ENCODE measurements at places on chromosomes 5 and 9.

DNA sequence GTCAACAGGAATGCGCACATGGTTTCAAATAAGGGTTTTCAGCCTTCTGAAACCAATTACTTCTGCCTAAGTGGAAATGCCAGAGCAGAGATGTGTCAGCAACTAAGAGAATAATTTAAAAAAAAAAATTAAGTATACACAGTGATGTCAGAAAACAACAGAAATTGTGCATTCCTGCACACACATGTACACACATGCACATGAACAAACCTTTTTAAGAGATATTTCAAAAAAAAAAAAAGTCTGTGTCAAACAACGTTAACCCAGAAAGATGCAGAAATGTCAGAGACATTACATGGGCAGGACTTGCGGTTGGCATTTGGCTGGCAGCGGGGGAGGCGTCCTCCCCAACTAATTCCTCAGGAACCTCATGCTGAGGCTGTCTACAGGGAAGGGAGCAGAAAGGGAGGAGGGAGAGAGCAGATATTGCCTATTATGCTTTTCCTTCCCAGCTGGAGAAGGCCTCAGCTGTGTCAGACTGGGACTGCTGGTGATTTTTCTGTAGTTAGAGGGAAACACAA, 536.9 kb upstream of the WWC1 start:
- DNase-seq = no peak

- no peak for DNase-seq
These were observed 120.0 kb upstream of the CACNA1B start for GRCh38 chr9:137757613-137758029.

GRCh38 chr5:161299053-161299452, 247.5 kb downstream of the GABRB2 start:
- DNase-seq = no peak

GRCh38 chr9:111916234-111916645, 19.6 kb downstream of the UGCG start:
- no peak for DNase-seq

DNA sequence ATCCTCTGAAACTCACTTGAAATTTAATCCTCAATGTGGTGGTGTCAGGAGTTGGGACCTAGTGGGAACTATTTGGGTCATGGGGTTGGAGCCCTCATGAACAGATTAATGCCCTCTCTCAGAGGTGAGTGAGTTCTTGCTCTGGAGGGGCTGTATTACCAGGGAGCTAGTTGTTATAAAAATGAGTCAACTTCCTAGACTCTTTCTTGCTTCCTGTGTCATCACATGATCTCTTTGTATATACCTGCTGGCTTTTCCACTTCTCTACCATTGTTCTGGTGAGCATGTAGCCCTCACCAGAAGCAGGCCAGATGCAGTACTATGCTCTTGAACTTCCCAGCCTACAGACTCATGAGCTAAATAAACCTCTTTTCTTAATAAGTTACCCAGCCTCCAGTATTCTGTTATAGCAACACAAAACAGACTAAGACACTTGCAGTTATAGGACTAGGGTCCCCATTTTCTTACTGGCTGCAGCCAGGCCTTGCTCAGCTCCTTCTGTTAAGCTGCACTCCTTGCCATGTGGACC, 127.5 kb downstream of the SUSD1 start:
- DNase-seq = no peak

Data from activated CD8-positive, alpha-beta memory T cell treated with anti-CD3 and anti-CD28 coated beads for 1 hour (primary cell).